ENCODE measurements at places on chromosomes 5 and 9.

GRCh38 chr9:91245431-91246313, 116.0 kb downstream of the AUH start:
- DNase-seq, result no peak

- no peak for DNase-seq
Measured at GRCh38 chr9:109588415-109588814, 90.3 kb upstream of the PTPN3 start.

- DNase-seq, result no peak
Measured at GRCh38 chr5:131441184-131441583, 177.3 kb downstream of the CDC42SE2 start.

DNA sequence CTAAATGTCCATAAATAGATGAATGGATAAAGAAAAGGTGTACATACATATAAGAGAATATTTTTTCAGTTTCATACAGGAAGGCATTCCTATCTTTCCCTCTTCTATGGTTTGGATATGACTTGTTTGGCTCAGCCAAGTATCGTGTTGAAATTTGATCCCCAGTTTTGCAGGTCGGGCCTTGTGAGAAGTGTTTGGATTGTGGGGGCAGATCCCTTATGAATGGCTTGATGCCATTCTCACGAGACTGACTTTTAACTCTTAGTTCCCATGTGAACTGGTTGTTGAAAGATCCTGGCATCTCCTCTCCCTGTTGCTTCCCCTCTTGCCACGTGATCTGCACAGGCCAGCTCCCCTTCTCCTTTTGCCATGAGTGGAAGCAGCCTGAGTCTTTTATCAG, 421.1 kb upstream of the FTMT start:
- no peak for DNase-seq

DNA sequence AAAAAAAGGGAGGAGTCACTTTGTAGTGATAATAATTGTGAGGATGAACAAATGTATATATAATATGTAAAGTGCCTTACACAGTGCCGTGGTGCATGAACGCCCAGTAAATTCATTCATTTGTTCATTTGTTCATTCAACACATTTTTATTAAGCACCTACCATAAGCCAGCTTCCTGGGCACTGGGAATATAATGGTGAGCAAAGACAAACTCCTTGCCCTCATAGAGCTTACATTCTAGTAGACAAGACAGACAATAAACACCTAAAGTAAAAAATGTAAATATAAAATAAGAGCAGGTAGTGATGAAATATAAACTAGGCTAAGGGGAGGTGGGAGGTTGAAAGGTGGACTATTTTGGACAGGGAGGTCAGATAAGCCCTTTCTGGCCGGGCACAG, 32.0 kb downstream of the SPRY4 start:
- DNase-seq, result no peak

GRCh38 chr5:181005791-181006190, 17.1 kb downstream of the BTNL3 start:
- no peak for DNase-seq

Measured in T-helper 22 cell (primary cell).